ENCODE measurements at places on chromosomes 16 and 17.

DNA sequence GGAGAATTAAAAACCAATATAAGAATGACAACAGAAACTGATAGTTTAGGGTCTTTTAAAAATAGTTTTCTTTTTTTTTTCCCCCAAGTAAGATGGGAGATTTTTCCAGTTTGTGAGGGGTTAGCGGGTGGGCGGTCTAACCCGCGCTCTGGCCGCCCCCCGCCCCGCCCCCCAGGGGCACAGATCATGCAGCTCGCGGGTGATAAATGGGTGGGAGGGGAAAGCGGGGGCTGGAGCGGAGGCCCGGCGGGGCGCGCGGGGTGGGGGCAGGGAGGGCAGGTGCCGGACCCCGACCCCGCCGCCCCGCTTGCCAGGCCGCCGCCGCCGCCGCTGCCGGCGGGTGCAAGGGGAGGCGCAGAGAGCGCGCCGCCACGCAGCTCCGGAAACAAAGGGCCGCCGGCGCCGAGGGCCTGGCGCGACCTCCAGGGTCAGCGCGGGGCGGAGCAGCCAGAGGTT is 60.1 kb upstream of the GSE1 start:
- DNase-seq, result no peak

- DNase-seq, result no peak
These were observed 37.9 kb downstream of the PIGL start for GRCh38 chr17:16254773-16255400.

DNA sequence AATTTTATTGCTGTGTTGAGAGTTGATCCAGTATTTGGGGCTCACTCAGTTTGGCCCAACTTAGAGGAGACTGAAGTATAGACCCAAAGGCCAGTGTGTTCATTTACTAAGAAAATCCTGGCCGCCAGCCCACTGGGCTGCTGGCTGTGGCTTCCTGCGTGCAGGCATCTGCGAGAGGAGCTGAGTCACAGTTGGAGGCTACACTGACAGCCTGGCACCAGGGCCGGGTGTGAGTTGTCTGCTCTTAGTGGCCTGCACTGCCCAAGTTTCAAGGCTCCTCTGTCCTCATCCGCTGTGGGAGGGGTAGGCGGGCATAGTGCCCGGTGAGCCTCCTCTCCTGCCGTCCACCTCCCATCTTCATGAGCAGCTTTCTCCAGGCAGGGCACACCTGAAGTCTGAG is 54.2 kb downstream of the PLD6 start:
- DNase-seq, result peak; percentile 28

DNA sequence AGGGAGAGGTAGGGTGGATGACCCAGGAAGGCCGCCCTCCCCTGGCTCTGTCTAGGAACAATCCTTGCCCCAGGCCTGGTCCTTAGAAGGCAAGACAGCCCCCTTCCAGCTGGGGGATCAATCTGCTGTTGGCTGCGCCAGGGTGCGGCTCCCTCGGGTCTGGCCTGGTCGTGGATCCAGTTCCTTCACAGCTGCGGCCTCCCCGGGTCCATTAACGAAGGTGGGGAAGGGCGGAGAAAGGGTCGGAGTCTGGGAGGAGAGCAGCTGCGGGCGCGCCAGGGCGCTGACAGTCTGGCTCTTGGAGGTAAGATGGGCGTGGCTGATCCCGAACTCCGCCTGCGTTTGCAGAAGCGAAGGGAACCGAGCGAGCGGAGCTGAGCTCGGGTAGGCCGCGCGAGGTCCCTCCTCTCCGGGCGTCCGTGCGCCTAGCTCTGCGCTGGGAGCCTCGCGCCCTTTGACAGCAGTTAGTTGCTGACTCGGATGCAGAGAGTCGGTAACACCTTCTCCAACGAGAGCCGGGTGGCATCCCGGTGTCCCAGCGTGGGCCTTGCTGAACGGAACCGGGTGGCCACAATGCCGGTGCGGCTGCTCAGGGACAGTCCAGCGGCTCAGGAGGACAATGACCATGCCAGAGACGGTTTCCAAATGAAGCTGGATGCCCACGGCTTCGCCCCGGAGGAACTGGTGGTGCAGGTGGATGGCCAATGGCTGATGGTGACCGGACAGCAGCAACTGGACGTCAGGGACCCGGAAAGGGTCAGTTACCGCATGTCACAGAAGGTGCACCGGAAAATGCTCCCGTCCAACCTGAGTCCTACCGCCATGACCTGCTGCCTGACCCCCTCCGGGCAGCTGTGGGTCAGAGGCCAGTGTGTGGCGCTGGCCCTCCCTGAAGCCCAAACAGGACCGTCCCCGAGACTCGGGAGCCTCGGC is at the start of gene HSPB9:
Gene HSPB9, plus strand, starts transcription at position 434 of the 933 bp plus-strand sequence. Its CDS starts 47 bp downstream, at position 481.
- no peak for DNase-seq

DNA sequence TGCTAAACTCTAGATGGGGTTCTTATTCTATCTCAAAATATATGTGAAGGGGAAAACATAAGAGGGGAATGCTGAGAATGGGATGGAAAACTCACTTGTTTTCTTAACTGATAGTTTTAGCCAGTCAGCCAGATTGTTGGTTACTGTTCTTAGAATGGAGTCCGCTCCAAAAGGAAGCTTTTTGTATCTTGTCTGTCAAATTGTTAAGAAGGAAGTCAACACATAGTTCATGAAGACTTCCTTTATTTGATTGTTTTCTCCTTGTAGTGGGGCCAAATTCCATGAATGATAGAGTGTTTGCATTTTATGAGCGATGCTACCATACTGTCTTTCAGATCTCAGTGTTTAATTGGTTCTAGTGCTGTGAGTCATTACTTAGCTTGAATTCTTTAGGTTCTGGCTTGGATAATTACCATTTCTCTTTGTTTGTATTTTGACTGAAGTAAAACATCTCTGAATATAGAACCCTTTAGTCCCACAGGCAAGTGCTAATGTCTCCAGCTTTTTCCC is 98.3 kb upstream of the GOT2 start:
- no peak for DNase-seq

GRCh38 chr17:34314279-34314678 is 5.0 kb upstream of the CCL8 start:
- DNase-seq, result no peak

GRCh38 chr17:82674656-82675475 is 23.6 kb downstream of the RAB40B start:
- no peak for DNase-seq

Data from activated gamma-delta T cell treated with anti-CD3 and anti-CD28 coated beads, Interleukin-2, amount 50 U/mL, for 16 hours (primary cell).